ENCODE measurements at places on chromosomes 6 and 20. TPM values are rescaled to one million over a fixed set of nuclear protein-coding genes. Genes with fewer than 3 reads are reported as not detected.
A peak's percentile ranks its signal among the peaks of the same experiment; 100 is the strongest.

DNA sequence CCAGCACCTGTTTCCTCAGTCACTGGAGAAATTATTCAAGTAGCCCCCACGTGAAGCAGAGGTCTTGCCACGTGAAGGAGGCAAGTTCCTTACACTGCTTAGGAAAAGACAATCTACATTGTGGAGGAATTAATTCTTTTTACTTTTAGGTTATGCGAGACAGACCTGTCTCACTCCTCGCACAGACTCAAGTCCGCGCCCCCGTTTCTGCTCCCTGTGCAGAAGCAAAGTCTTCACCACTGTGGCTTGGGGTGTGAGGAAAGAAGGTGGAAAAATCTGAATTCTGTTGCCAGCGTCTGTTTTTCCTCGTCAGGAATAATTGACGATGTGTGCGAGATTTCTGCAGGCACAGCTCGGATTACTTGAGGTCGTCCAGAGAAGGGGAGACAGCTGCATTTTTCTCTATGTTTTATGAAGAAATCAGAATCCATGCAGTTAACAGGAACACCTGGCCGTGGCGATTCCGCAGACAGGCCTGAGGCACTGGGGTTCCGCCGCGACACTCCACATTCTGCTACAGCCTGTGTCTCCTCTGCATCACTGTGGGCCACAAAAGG is 185.1 kb downstream of the SMOC2 start:
- no peak for DNase-seq

DNA sequence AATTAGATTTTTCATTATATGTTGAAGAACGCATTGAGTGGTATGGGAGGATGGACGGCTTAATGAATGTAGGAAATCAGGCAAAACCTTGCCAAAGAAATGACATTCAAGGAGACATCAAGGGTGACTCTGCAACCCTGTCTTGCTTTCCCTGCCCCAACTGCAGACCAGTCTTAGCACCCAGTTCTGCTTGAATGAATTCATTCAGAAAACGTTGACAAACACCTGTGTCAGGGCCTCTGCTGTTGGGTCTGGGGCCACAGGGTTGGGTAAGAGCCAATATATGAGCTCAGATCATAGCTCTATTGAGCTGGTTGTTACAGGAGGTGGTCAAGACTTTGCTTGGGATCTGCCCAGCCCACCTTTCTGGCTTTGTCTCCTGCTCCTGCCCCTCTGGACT is 7.7 kb upstream of the ASXL1 start:
- no peak for DNase-seq

DNA sequence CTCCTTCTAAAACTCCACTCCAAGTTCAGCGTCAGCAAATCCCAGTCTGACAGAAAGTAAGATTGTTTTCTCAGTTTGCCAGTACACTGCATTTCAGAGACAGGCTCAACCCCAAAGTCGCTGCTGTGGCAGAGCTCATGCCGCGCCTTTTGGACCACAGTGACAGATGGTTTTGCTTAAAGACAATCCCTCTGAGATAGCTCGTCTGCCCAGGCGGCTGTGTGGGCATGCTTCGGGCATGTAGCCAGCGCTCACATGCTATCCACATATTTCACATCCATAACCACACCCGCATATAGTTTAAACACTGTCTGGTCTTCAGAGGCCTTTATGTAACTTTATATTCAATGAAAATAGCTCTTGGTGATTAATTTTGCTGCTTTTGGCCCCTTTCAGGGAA is 14.7 kb upstream of the PXDC1 start:
- no peak for DNase-seq

DNA sequence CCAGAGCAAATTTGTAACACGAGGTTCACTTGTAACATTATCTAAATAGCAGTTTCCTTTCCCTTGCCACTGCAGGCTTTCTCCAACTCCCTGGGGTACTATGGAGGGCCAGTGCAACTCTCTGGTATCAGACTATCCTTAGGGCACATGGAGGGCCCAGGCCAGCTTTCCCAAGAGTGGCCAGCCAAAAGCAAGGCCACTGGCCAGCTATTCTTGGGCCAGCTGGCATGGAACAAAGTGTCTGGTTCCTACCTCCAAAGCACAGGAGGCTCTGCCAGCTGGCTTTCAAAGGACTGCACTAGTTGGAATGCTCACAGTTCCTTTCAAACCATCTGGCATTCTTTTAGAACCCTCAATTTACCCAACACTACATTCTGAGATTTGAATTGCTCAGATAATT is 8.7 kb downstream of the RNF24 start:
- no peak for DNase-seq

GRCh38 chr20:56656632-56657031 is 27.5 kb downstream of the TFAP2C start:
- DNase-seq = no peak

- peak; percentile 91 for DNase-seq
Observed at GRCh38 chr6:3159805-3160781, 2.7 kb upstream of the TUBB2A start.

- DNase-seq = no peak
Observed at GRCh38 chr6:132972971-132973370, 158.6 kb downstream of the RPS12 start.

The CFB gene
- total RNA-seq = 2.6 TPM

The TMEM14B gene
- total RNA-seq = 95.8 TPM
